ENCODE measurements at places on chromosomes 5 and 9. TPM values are rescaled to one million over a fixed set of nuclear protein-coding genes. Genes with fewer than 3 reads are reported as not detected.

DNA sequence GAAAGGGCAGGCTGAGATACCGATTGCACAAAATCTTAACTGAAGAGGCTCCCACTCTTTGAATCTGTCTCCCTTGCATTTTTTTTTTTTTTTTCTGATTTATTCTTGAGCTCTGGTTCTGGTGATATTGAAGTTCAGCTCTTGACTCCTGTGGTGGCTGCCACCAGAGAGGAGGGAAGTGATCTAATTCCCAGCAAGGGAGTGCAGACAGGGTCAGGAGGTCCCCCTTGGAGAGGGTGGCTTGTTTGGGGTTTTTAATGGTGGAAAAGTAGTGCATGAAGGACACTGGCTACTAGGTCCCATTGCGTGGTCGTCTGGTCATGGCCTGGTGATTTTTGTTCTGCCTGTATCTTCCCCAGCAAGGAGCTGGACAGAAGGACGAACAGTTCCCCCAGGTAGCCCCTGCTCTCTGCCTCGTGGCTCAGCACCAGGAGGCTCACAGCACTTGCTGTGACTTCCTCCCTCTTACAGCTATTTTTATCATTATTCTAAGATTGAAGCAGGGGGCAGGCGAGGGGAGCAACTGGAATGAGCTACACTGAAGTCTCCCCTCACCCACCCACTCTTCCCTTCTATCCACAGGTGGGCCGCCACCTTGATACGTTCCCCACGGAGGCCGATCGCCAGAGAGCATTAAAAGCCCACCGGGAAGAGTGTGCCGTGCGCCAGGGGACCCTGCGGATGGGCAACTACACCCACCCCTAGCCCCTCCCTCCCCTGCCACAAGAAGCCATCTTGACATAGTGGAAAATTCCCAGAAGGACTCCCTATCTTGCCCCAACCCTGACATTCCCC is 10.4 kb upstream of the BARHL1 start:
- DNase-seq = no peak

- DNase-seq = no peak
These were observed 1.4 kb upstream of the PKD2L2 start for GRCh38 chr5:137887831-137888230.

GRCh38 chr9:69027355-69028097 is 8.0 kb upstream of the FXN start:
- no peak for DNase-seq

DNA sequence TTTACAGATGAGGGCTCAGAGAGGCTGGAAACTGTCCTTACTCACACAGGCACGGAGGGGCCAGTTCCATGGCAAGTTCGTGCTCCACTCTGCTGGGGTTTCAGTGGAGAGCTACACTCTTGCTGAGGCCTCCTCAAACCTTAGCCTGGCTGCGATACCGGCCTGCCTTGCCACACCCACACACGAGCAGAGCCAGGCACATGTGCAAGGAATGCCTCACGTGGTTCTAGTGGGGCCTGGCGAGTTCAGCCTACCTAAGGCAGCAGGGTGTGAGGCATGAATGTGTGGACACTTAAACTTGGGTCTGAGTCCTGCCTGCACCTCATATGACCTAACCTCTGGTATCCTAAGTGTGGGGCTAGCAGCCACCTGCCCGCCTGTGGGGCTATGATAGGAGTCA is 21.5 kb upstream of the PRDM12 start:
- no peak for DNase-seq

DNA sequence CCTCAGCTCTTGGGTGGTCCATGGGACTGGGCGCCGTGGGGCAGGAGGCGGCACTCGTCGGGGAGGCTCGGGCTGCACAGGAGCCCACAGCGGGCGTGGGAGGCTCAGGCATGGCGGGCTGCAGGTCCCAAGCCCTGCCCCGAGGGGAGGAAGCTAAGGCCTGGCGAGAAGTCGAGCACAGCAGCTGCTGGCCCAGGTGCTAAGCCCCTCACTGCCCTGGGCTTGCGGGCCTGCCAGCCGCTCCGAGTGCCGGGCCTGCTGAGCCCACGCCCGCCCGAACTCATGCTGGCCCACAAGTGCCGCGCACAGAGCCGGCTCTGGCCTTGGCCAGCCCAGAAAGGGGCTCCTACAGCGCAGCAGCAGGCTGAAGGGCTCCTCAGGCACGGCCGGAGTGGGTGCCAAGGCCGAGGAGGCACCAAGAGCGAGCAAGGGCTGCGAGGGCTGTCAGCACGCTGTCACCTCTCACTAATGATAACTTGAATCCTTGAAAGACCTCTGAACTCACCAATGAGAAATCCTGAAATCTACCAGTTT is 1506.8 kb upstream of the WWC1 start:
- DNase-seq = no peak

- no peak for DNase-seq
These were observed 20.6 kb downstream of the PITX1 start for GRCh38 chr5:135013445-135013844.

- DNase-seq = peak; percentile 68
These were observed 14.2 kb upstream of the RALGDS start for GRCh38 chr9:133135146-133135745.

GRCh38 chr9:123928533-123929176 is 1.3 kb downstream of the DENND1A start:
- no peak for DNase-seq

DNA sequence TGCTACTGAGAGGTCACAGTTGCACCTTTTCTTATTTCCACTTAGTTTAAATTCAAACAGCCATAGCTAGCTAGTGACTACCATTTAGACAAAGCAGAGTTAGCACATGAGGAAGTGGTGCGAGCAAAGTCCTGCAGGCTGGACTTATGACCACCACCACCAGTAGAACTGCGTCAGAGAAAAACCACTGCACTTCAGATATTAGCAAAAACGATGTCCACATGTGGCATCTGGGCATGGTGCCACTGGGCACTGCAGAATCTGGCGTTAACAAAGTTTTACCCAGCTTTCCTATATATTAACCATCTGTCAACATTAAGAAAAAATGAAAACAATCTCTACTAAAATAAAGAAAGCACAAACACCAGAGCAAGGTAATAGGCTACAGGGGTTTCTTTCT is 80.1 kb downstream of the SPTLC1 start:
- no peak for DNase-seq

- DNase-seq = no peak
These were observed 47.8 kb downstream of the FXN start for GRCh38 chr9:69083321-69083720.

DNA sequence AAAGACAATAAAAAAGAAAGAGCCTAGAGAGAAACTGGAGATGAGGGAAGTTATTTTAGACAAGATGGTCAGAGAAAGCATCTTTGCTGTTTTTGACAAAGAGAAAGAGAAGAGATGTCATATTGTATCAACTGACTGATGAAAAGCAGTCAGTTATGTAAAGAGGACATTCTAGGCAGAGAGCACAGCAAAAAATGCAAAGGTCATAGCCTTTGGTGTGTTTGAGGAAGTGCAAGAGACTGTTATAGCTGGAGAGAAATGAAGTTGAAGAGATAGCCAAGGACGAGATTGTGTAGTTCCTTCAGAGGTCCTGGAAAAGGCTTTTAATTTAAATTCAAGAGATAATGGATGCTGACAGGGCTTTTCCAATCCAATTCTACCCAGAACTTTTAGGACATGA is 342.4 kb downstream of the RASEF start:
- DNase-seq = no peak

SUSD3 gene
- total RNA-seq = 1.3 TPM

MROH2B gene
- total RNA-seq = not detected

MTX3 gene
- 16.8 TPM for total RNA-seq

FER gene
- 13.6 TPM for total RNA-seq

GMCL2 gene
- not detected for total RNA-seq
